Activated CD4-positive, CD25-positive, alpha-beta regulatory T cell treated with anti-CD3 and anti-CD28 coated beads, Interleukin-2, amount 50 U/mL, for 24 hours (primary cell): ENCODE measurements at places on chromosomes 6 and 20.

GRCh38 chr6:27829453-27830211 is 82.6 kb downstream of the OR2B2 start:
- no peak for ATAC-seq

GRCh38 chr6:119479860-119480655 is 130.5 kb upstream of the MAN1A1 start:
- no peak for ATAC-seq

- no peak for ATAC-seq
Observed at GRCh38 chr20:39767352-39767751, 805.2 kb downstream of the DHX35 start.

GRCh38 chr6:11975353-11975977 is 36.6 kb upstream of the HIVEP1 start:
- peak; percentile 69 for ATAC-seq

- ATAC-seq = peak; percentile 59
Observed at GRCh38 chr20:36645998-36646397, at the start of gene SLA2. Gene SLA2, minus strand, starts transcription at chr20:36646196. Its CDS starts 4,861 bp downstream, at chr20:36641335.

DNA sequence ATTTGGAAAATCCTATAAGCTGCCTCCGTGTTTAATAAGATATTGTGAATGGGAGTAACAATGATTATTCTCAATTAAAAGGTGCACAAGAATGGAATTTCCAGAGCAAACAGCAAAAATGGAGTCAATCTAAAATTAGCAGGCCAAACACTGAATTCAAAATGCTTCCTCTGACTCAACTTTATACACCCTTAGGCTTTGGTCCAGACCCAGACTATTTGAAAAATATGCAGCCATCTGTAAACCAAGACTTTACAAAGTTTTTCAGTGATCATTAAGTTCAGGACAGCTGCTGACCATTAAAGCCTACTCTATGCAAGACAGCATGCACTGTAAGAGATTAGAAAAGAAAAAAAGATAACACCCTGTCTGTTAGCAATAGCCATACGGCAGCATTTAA is 39.4 kb upstream of the CCN6 start:
- no peak for ATAC-seq

- no peak for ATAC-seq
Observed at GRCh38 chr20:25254986-25255680, 7.2 kb downstream of the PYGB start.

GRCh38 chr6:112243861-112244827 is 10.2 kb downstream of the LAMA4 start:
- no peak for ATAC-seq

DNA sequence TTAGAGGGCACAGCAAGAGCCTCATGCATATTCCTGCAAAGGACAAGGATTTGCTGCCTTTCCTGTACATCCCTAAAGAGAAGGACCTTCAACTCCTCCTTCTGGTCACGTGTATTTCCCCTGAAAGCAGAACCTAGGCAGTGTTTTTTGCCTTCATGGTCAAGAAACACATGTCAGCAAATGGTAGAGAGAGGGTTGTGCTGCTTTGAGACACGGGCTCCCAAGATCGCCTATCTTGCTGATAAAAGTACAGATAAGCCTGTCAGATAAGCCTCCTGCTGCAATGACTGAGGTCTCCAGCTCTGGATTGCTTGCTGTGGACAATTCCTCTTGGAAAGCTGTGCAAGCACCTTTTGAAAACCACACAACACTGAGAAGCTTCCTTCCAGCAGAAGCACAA is 580.8 kb downstream of the CBLN4 start:
- no peak for ATAC-seq

GRCh38 chr20:24762791-24763350 is 186.2 kb upstream of the CST7 start:
- no peak for ATAC-seq

DNA sequence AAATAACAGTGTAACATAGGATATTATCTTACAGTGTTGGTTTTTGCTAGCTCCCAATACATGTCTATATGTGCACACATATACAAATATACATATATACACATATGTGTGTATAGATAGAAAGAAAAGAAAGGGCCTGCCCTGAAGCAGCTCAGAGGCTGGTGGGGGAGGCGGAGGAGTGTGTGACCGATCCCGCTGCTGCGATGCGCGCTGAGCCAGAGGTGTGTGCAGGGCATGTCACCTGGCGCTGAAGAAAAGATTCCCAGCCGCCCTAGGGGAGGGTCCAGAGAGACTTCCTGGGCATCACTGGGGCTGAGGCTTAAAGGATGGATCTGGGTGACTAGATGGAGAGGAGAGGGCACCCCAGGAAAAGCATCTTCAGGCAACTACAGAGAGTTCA is 110.2 kb downstream of the FAM50B start:
- ATAC-seq = no peak

DNA sequence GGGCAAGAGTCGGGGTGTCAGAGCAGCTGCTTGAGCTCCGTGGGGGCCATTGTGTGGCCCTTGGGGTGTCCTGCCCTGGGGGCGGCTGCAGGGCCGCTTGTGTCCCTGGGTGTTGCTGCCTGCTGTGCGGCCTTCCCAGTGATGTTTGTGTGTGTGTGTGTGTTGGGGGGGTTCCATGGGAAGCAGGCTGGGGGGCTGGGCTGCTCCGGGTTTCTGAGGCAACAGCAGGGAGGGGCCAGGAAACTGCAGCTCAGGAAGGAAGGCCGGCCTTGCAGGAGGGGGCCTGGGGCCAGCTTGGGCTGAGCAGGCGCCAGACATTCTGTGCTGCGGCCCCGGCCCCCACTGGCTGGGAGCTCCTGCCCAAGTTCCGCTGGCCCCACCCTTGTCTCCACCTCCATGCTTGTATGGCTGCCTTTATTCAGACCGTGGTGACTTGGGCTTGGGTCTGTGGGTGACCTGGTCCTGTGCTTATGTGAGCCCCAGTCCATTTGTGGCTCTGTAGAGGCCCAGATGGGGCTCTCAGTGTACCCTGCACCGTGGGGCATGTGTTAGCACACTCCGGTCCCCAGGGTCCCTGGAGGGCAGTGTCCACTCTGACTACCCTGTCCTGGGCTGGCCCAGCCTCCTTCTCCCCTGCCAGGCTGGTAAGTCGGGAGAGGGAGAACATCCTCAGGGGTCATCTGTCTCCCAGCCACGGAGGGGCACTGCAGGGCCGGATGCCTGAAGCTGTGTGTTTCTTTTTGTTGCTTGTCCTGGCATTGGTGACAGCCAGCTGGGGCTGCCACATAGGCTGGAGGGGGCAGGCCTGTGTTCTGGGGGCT is 4.6 kb upstream of the SOX18 start:
- no peak for ATAC-seq

DNA sequence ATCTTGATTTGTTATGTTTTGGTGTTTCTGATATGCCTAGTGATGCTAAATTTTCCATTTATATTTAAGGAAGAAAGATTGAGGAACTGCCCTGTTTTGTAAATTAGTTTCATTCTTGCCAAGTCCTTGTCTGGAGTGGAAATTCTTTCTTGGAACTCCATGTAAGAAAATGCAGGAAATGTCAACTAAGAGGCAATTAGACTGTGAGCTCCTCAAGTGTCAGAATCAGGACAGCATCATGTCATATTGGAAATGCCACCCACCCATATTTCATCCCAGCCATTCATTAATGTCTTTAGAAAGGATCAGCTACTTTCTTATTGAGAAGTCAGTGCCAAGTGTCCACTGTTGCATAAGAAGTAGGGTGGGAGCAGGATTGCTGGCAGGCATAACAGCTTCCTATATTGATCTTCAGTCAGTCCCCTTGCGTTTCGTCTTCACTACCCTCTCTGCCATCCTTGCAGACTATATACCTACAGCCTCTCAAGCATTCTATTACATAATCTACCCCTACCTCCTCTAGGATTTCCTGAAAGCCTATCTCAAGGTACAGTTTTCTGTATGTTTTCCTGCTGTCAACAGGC is 42.4 kb downstream of the HAO1 start:
- ATAC-seq = no peak
